ENCODE measurements at places on chromosomes 6 and 20.
A peak's percentile ranks its signal among the peaks of the same experiment; 100 is the strongest.

- DNase-seq = no peak
Observed at GRCh38 chr6:45554591-45554990, 176.9 kb upstream of the SUPT3H start.

GRCh38 chr20:19738951-19739350 lies 19.1 kb upstream of the RIN2 start:
- no peak for DNase-seq

DNA sequence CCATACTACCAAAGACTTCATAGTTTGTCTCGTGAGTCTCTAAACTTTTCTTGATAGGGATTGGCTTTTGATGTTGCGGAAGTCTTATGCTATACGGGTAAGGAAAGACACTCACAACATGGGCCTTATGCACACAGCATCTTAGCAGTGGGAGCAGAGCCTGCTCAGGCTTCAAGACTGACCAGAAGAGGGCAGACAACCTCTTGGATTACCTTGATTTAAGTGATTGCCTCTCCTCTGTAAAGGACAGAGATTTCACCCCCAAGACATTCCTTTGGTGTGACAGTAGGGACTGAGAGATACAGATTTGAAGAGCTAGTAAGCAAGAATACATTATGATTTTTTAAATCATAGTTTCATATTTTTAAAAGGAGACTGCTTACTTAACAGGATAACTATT lies 71.0 kb upstream of the SAMD3 start:
- no peak for DNase-seq

DNA sequence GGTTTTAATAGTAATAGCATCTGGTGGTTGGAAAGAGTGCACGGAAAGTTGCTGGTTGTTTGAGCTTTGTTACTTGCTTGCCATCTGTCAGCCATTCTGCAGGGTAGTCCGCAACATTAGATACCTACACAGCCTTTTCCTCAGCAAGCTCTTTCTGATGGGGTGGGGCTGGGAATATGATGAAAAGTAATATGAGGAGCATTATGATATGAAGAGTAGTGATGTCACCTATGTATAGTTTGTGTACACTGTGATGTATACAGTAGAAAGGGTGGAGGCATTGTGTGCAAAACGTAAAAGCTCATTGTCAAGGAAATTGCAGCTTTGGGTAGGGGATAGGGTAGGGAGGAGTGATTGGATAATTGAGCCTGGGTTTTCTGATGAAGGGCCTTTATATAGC lies 16.1 kb downstream of the SCAF8 start:
- DNase-seq = no peak

DNA sequence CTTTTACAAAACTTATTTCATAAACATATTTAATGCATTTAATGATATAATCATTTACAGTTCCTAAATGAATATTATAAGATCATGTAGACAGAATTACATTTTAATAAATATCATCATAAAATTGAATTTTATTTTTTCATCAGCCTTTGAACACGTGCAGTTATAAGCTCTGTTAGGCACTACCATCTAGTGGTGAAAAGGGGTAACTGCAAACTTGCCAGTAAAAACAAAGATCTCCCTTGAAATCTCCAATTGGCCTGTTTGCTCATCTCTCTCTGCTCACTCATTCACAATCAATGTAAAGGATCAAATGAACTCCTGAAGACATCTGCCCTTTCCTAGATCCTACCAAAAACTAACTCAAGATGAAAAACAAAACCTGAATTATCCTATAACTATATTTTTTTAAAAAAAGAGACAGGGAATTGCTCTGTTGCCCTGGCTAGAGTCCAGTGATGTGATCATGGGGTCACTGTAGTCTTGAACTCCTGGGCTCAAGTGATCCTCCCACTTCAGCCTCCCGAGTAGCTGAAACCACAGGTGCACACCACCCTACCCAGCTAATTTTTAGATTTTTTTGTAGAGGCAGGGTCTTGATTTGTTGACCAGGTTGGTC lies 31.7 kb downstream of the SAMHD1 start:
- no peak for DNase-seq

- DNase-seq = peak; percentile 48
Observed at GRCh38 chr6:150068720-150069648, at the start of gene ULBP3. ULBP3 (minus strand) TSS chr6:150069121; CDS start chr6:150069066, 55 bp downstream.

DNA sequence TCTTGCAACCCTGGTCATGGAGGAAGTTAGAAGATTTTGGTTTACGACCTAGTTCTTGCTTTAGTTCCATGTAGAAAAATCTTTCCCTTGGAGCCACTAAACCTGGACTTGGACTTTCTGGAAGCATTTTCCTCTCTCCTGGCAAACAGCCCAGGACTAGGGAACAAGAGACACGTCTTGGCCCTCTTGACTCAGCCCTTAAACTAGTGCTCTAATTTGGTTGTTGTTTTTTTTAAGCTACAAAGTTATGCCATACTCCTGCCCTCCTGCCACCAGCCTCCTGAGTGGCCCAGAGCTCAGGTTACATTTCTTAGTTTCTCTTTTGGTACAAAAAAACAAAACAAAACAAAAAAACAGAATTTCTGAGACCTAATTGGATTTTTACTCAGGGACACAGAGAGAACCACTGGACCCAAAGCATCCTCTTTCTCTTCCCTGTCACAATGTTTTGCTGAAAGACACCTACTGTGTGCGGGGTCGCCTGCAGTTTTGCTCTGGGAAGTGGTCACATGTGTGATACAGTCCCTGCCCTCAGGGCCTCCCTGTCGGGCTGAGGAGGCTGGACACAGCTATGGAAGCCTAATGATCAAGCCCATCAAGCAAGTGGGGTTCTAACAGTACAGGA lies 32.3 kb upstream of the SCUBE3 start:
- DNase-seq = no peak

- DNase-seq = no peak
Observed at GRCh38 chr6:160154471-160154870, 32.9 kb downstream of the SLC22A1 start.

- no peak for DNase-seq
Observed at GRCh38 chr6:78062993-78063392, 410.2 kb downstream of the MEI4 start.

- no peak for DNase-seq
Observed at GRCh38 chr20:20363799-20364592, 3.9 kb upstream of the INSM1 start.

DNA sequence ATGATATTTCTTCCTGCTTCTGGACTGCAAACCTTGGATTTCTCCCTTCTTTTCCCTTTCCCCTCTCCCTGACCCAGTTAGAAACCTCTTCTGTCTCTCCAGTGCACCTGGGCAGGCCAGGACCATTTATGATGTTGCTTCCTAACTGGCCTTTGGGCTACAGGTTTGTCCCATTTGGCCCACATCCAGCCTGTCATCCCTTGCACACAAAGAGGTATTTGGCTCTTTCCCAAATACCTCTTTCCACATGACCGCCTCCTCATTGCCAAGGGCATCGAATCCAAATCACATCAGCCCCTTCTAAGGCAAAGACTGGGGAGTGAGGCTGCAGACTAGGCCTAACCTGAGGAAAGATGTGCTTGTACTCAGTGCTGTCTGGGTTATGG lies 13.6 kb downstream of the FGD2 start:
- DNase-seq = no peak

- DNase-seq = no peak
Observed at GRCh38 chr6:149209871-149210775, 107.4 kb upstream of the TAB2 start.

DNA sequence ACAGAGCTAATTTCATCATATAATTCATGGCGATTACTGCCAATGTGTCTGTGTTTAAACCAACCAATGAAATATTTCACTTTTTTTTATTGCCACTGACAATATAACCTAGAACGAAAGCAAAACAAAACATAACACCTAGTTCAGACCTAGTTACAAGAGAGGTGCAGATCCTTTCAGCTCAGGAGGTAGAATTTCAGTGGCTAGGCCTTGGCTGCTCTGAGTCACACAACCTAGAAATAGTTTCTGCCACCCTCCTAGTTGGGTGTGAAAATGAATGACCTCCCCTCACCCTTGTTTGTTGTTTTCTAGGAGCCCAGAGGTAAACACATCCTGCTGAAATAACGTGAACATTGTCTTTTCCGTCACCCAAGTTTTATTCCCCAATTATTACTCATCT lies 356.3 kb downstream of the HTR1B start:
- DNase-seq = no peak

DNA sequence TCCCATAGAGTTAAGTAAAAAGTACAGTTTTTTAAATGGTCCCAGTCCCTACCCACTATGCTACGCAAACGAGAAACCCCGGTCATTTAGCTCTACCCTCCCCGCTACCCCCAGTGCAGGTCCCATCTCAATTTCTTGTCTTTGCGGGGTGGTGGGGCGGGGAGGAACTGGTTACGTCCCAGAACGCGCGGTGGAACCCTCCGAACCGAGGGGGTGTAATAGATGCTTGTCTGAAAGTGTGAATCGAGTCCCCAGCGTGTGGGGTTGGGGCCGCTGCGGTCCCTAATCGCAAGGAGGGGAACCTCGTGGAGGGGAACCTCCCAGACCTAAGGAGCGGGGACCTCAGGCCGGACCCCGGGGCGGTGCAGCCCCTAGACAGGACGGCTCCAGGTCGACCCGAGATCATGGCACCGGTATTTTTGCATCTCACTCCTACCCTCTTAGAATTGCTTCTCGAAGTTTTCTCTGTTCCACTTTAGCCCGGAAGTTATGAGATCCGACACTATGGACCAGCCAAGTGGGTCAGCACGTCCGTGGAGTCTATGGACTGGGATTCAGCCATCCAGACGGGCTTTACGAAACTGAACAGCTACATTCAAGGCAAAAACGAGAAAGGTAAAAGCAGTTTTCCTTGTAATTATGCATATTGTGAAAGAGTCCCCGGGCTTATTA lies 779 bp downstream of the HEBP2 start:
- no peak for DNase-seq

DNA sequence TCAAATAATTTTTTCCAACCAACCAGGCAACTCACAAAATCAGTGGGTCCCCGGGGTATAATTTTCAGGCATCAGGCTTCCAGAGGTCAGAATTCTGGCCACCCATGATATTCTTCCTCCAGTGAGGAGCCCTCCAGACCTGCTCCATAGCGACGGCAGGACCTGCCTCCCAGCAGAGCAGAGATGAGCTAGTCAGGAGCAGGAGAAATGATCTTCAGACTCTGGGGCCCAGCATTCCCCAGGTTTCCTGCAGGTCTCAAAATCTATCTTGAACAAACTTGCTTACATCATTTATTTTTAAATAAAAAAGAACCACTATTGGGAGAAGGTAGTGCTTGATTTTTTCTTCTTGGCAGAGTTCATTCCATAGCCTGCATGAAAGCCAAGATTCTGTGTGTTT lies 44.7 kb downstream of the FAM50B start:
- no peak for DNase-seq

- no peak for DNase-seq
Observed at GRCh38 chr6:17688481-17688880, 18.2 kb downstream of the NUP153 start.

DNA sequence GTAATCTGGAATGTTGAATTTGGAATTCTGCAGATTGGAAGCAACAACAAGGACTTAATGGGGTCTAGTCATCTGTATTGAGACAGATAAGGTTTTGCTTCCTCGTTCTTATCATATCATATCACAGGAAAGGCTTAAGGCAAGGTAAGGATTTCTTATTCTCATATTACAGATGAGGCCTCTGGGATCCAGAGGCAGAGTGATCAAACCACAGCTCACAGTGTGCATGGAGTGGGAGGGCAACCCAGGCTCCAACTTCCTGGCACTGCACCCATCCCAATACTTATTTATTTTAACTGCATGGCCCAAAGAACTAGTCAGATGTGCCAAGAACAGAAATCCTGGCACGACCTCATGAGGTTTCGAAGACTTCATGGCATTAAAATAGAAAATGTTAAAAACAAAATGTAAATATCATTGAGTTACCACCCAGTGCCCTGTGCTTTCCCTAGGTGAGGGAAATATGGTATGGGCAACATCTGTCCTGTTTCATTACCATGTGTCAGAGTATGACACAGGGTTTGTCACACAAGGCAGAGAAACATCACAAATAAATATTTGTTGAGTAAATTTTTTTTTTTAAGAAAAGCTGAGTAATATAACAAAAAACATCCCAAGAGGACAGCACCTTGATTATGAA lies 191.9 kb downstream of the ISM1 start:
- no peak for DNase-seq

- no peak for DNase-seq
Observed at GRCh38 chr6:168555618-168556273, 114.8 kb downstream of the SMOC2 start.

DNA sequence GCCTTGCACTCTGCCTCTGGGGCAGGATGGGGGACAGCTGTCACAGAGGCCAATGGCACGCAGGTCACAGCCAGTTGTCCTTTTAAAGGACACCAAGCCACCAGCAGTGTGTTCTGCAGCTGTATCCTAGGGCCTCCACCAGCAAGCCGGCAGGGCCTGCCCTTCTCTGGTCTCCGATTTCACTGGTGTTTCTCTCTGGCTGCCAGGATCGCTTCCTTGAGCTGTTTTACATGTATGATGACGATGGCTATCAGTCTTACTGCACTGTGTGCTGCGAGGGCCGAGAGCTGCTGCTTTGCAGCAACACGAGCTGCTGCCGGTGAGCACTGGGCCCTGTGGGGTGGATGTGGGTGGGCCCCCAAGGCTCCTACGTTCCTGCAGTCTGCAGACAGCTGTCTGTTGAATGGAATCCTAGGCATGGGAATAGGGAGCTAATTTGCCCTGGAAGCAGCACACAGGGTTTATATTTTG lies 22.7 kb upstream of the MAPRE1 start:
- no peak for DNase-seq

DNA sequence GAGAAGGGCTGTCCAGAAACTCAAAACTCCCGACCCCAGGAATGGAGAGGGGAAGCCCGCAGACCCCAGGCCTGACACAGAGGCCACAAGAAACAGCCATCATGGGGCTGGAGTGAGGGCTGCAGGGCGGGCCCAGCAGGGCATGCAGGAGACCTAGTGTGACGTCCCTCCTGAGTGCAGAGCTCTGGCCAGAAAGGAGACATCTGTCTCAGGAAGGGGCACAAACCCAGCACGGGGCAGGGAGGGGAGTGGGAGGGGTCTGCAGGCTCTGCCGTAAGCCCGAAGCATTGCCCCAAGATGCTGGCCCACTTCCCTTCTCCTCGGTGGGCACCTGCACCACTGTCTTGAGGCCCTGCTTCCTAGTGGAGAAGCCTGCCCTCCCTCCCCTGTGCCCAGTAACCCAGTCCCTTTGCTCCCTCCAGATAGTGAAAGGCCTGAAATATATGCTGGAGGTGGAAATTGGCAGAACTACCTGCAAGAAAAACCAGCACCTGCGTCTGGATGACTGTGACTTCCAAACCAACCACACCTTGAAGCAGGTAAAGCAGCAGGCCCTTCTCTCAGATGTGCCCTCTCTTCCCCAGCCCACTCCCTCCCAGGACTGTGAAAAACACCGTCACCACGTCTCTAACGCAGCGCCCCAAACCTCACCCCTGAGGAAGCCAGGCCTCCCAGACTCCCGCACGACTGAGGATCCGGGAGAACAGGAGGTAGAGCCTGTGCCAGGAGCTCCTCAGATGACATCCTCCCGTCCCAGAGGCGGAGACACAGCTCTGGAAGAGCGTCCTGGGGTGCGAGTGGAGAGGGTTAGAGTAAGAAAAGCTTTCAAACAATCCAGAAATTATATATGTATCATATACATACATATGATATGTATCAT lies 9.7 kb downstream of the CST7 start:
- DNase-seq = no peak

All from stimulated activated CD4-positive, alpha-beta T cell treated with anti-CD3 and anti-CD28 coated beads, TNF-alpha, amount 100 ng/mL, for 4 hours (primary cell).